HuH-7.5 (cell line): ENCODE measurements at places on chromosomes 7 and 10.

GRCh38 chr7:29401769-29402168 lies 161.9 kb upstream of the PRR15 start:
- no peak for DNase-seq

- no peak for DNase-seq
Measured at GRCh38 chr10:78332657-78333056, 299.0 kb downstream of the RPS24 start.

DNA sequence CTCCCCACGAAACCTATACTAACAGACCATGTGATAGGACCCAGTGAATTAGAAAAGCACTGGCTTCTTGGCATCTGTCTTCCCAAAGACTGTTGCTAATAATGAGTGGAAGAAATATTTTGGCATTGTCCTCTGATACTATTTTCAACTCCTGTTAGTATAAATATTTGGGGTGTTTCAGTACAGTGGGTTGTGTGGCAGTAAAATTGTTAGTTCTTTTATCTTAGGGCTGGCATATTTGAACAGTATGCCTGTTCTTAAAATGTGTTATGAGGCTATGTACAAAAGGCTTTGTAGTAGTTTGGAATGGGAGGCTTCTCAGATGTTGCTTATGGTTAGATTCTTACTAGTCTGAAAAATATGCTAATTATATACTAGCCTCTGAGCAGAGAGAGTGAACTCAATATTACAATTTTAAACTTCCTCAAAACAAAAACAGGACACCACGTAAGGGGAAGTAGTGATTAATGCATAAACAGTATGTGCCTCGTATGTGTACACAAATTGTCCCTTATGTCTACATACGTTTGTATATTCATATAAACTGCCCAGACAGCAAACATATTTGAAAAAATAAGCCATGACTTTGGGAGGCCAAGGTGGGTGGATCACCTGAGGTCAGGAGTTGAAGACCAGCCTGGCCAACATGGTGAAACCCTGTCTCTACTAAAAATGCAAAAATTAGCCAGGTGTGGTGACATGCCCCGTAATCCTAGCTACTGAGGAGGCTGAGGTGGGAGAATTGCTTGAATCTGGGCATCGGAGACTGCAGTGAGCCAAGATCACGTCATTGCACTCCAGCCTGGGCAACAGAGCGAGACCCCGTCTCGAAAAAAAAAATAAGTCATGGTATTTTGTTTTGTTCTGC lies 115.4 kb downstream of the ARID5B start:
- no peak for DNase-seq

DNA sequence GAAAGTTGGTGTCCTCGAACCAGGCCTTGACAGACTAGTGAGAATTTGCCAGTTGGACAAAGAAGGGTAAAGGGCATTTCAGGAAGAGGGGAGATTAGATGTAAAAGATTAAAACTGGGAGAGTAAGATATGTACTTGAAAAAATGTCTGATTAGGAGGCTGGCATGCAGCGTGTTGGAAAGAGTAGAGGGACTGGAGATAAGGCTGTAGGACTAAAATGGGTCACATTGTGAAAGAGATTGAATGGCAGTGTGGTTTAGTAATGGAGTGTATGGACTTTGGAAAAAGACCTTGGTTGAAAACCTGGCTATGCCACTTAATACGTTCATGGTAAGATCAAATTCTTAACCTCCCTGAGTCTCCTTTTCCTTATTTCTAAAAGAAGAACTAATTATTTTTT lies 14.1 kb downstream of the CREM start:
- DNase-seq, result no peak

DNA sequence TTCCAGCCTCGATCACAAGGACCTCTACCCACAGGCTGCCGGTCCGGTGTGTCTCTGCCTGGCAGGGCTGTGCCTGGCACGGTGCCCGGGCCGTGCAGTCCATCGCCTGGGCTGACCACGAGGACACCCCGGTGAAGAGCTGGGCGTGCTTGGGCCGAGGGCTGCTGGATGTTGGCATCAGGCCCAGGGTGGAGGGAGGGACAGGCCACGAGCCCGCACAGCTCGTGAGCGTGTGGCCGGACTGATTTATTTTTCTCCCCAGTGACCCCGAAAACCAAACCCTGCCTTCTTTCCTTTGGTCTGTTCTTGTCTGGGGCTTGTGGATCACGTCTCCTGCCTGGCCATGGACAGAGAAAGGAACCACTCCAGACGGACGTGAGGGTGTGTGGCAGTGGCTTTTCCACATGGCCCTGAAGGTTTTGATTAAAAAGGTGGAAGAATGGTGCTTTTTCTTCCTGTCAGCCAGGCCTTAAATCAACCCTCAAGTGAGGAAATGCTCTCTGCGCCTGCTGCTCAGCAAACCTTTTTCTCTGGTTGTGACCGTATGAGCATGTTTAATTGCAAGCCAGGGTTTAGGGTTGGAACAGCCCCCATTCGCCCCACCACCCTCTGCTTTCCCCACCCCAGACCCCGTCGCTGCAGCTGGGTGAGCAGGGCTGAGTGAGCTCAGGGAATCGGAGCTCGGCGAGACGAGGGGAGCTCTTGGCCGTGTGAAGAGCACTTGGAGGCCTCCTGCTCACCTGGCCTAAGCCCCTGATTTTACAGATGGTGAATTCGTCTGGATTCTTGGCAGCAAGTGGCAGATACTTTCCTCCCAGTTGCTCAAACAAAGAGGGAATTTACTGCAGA lies 130.1 kb downstream of the RGS10 start:
- DNase-seq, result no peak

DNA sequence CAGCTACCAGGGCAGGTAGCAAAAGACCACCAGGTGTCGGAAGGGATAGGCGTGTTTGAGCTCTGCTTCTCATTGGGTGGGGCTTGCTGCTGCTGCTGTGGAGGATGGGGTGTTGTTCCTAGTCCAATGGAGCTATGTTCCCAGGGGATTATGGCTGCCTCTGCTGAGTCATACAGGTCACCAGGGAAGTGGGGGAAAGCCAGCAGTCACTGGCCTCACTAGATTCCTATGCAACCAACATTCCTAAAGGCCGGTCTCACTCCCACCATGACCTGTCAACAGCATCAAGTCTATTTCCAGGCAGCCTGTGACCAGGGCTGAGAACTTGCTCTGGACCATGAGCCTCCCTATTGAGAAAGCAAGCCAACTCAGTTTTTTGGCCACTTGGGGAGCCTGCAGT lies 1160.8 kb downstream of the REEP3 start:
- DNase-seq, result no peak

DNA sequence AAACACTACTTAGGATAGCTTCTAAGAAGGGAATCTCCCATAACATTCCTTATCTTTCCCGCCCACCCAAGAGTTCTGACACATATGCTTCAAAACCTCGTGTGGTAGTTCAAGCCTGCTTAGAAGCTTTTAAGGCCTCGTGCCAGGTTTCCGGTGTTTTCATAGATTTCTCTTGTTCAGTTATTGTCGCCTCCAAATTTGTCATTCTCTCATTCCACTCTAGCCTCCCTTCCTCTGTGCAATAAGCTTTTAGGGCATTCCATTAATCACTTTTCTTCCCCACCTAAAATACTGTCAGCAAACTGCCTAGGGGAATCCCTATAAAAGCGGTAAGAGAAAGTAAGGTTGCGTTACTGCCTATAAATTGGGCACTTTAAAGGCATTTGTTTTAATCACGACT lies 718 bp upstream of the BPGM start:
- DNase-seq, result no peak

- DNase-seq, result no peak
Measured at GRCh38 chr7:54729107-54729506, 29.9 kb downstream of the SEC61G start.

GRCh38 chr7:105289704-105290103 lies 99.0 kb downstream of the SRPK2 start:
- no peak for DNase-seq

- no peak for DNase-seq
Measured at GRCh38 chr10:99292159-99292558, 37.0 kb upstream of the CNNM1 start.

GRCh38 chr10:94103801-94104221 lies 110.1 kb downstream of the PLCE1 start:
- DNase-seq, result no peak

DNA sequence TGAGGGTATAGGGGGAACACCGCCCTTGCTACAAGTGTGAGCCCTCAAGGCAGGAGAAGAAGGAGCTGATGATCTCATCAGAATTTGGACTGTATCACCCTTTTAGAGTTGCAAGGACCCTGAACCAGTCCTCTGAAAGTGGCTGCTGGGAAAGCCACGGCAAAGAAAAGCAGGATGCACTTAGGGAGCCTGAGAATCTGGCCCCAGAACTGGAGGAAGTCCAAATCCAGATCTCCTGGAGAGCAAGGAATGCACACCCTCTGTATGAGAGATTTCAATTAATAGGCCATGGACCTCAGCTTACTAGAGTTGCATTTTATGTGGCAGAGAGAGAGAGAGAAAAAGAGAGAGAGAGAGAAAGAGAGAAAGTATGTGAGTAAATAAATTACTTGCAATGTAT lies 662.9 kb downstream of the CCSER2 start:
- no peak for DNase-seq

GRCh38 chr10:100736144-100736808 lies 9.1 kb upstream of the PAX2 start:
- no peak for DNase-seq

GRCh38 chr7:127389321-127389720 lies 3.2 kb downstream of the ZNF800 start:
- no peak for DNase-seq

- DNase-seq, result no peak
Measured at GRCh38 chr10:11120711-11121110, 103.0 kb downstream of the CELF2 start.

DNA sequence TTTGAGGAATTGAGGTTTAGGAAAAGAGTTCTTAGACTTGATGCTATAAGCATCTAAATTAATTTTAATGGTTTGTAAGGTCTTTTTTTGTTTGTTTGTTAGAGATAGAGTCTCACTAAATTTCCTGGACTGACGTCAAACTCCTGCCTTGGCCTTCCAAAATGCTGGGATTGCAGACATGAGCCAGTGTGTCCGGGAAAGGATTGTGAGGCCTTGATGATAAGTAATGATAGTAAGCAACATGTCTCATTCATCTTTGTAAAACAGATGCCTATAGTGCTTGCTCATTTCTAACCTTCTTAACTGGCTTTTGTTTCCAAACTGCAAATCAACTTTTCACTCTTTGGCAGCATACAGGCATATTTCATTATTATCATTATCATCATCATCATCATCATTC lies 176.0 kb upstream of the KCND2 start:
- no peak for DNase-seq

- DNase-seq, result no peak
Measured at GRCh38 chr10:96651998-96652431, 65.2 kb upstream of the TM9SF3 start.

DNA sequence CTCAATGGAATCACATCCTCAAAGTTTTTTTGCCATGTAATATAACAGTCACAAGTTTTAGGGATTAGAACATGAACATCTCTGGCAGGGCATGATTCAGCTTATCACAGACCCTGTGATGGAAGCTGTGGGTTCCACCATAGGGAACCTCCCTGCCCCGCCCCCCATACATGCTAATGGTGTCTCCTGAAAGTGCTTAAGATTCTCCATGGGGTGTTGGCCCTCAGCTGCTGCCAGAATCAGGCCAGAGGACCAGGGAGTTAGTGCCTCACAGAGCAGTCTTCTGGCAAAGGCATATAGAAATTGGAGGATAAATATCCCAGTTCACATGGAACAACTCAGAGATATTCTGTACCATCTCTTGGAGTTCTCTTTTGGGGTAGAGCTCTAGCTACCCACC lies 119.4 kb downstream of the RAB11FIP2 start:
- no peak for DNase-seq

DNA sequence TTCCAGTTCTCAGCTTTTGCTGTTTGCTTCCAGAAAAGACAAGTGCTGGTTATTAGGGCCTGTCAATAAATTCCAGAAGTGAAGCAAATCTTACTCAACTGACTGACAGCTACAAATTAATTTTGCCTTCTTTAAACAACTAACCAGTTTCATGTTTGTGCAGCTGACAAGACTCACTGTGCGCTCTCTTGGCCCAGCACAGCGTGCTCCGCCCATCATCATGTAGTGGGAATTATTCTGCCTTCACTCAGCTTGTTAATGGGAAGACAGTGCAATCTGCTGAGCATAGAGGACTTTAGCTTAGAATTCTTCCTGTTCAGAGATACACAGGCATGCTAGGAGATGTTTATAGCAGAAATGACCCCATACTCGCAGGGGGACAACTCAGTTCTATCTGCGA lies 808.9 kb downstream of the CCSER2 start:
- no peak for DNase-seq

GRCh38 chr7:25408012-25408687 lies 179.9 kb upstream of the NPVF start:
- no peak for DNase-seq

GRCh38 chr7:1663857-1664651 lies 6.0 kb upstream of the ELFN1 start:
- DNase-seq, result no peak

DNA sequence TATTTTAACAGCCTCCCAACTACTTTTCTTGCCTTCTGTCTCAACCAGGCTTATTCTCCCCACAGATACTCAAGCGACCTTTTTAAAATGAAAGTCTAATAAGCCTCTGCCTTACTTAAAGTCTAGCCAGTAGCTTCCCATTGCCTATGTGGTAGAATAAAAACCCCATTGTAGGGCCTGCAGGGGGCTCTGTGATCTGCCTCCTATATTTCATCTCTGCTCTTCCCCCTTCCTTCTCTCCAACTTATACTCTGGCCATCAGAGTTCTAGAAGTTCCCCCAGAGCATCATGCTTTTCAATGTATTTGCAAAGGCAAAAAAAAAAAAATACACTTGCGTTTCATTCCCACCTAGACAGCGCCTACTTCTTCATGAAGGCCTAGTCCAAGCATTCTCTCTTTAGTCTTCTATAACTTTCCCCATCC lies 167.7 kb upstream of the ADO start:
- DNase-seq, result no peak

DNA sequence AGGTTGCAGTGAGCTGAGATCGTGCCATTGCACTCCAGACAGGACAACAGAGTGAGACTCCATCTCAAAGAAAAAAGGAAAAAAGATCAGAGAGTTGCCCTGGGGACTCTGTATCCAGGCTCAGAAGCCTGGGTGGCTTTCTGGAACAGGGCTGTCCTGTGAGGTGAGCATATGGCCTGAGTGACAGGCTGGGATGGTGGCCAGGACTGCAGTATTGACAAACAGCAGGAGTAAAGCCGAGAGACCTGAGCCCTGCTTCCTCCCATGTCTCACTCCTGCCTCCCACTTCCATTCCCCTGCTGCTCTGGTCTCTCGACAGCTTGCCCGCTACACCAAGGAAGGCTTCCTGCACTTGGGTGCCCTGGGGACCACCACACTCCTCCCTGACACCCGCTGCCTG lies 578.5 kb downstream of the GALNT17 start:
- DNase-seq, result no peak

GRCh38 chr10:129105266-129105665 lies 361.8 kb upstream of the MGMT start:
- no peak for DNase-seq

- peak; percentile 60 for DNase-seq
Measured at GRCh38 chr7:139108266-139109187, 993 bp downstream of the ZC3HAV1 start.

- no peak for DNase-seq
Measured at GRCh38 chr10:101630633-101630920, 42.5 kb downstream of the DPCD start.

- DNase-seq, result no peak
Measured at GRCh38 chr10:78437998-78438906, 404.6 kb downstream of the RPS24 start.

- no peak for DNase-seq
Measured at GRCh38 chr10:86742230-86742629, 14.2 kb upstream of the BMPR1A start.
